ENCODE measurements at places on chromosomes 1 and 21. TPM values are rescaled to one million over a fixed set of nuclear protein-coding genes. Genes with fewer than 3 reads are reported as not detected.

FCGR3A gene
- total RNA-seq, result 6.7 TPM

- H3K36me3 ChIP-seq, result no peaks in the 10 kb centered on the region
- H3K27me3 ChIP-seq, result no peaks in the 10 kb centered on the region
- no peak overlapping the region for H3K27ac ChIP-seq
- H3K4me1 ChIP-seq, result peaks cover 15% of the 10 kb centered on the region
Observed at GRCh38 chr1:55275941-55276341, 60.8 kb upstream of the USP24 start.

BLACAT1 gene
- not detected for total RNA-seq

DNA sequence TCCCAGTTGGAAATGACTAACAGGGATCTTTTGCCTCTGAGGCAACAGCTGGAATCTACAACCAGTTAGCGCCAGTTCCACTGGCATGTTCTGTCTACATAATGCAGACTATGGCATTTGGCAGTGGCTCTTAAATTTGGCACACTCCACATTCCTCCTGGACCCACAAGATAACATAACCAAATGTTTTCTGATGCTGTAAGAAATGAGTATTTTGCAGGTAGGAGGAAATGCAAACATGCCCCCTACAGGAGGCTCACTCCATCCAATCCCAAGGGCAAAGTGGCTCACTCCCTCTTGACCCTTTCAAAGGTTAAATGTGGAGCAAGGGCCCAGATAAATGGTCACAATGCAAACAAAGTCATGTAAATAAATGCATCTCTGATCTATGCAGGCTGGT is 129.2 kb upstream of the PROX1 start:
- no peaks in the 10 kb centered on the region for H3K27me3 ChIP-seq
- no peak overlapping the region for H3K27ac ChIP-seq
- H3K4me3 ChIP-seq, result no peak overlapping the region
- no peaks in the 10 kb centered on the region for H3K36me3 ChIP-seq

- H3K27ac ChIP-seq, result no peak overlapping the region
- DNase-seq, result no peak
- no peaks in the 10 kb centered on the region for H3K4me1 ChIP-seq
- H3K36me3 ChIP-seq, result no peaks in the 10 kb centered on the region
- no peak overlapping the region for H3K4me3 ChIP-seq
Observed at GRCh38 chr1:24855474-24855873, 74.6 kb downstream of the RUNX3 start.

TPTE gene
- not detected for total RNA-seq

DNA sequence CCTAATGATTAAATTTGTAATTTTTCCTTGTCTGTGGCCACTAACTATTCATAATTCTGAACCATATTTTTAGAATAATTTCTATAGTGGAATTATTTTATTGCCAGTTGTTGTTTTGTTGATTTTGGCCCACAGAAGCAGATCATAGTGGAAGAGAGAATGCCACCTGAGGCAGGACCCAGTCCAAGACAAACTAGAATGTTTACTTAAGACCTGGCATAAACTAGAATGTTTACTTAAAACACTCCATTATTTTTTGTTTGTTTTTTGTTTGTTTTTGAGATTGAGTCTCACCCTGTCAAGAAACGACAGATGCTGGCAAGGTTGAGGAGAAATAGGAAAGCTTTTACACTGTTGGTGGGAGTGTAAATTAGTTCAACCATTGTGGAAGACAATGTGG is 310.2 kb downstream of the MRPL39 start:
- H3K27me3 ChIP-seq, result no peaks in the 10 kb centered on the region
- H3K4me1 ChIP-seq, result no peaks in the 10 kb centered on the region
- no peak for DNase-seq
- no peaks in the 10 kb centered on the region for H3K36me3 ChIP-seq
- H3K27ac ChIP-seq, result no peak overlapping the region

- H3K4me3 ChIP-seq, result no peak overlapping the region
- H3K27ac ChIP-seq, result no peak overlapping the region
- H3K27me3 ChIP-seq, result no peaks in the 10 kb centered on the region
- H3K4me1 ChIP-seq, result peaks cover 19% of the 10 kb centered on the region
- peak; percentile 59 for DNase-seq
- H3K36me3 ChIP-seq, result no peaks in the 10 kb centered on the region
Observed at GRCh38 chr1:245051349-245052221, 103.2 kb upstream of the KIF26B start.

TMEM9 gene
- 21.7 TPM for total RNA-seq

LINGO4 gene
- not detected for total RNA-seq

DNA sequence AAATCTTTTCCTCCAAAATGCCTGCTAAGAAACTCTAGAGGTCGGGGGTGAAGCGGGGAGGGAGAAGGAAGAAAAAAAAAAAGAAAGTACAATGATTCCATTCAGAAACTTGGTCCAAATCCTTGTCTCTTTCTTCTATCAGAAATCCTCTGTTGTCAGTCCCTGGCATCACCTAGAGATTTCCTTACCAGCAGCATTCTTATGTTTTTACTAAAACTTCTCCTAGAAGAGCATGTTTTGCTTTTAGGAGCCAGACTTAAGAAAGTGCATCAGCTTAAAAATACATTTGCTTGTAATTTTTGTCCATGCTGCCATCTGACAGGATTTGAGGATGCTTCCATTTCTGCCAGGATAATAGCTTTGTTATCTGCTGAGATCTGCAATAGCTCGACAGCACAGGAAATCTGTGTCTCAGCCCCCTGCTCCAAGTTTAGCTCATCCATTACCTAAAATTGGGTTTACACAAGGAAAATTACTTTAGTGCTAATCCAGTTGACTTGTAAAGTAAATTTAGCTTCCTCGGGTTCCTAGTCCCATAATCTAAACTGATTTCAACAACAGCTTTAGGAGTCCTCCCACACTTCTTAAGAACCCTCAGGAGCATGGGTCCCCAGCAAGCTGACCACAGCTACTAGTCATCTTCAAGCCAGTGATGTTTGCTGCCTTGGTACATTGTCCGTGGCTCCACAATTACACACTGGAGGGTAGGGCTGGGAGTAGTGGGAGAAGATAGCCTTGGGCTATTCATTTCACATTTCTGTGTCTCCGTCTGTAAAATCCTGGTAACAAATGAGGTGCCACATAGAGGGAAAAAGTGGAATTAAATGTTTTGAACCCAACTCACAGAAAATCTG is 92.3 kb upstream of the UBE2U start:
- no peaks in the 10 kb centered on the region for H3K36me3 ChIP-seq
- H3K4me3 ChIP-seq, result no peak overlapping the region
- no peak overlapping the region for H3K27ac ChIP-seq

PTPN14 gene
- 5.5 TPM for total RNA-seq

- H3K4me3 ChIP-seq, result no peak overlapping the region
- no peaks in the 10 kb centered on the region for H3K4me1 ChIP-seq
- no peaks in the 10 kb centered on the region for H3K36me3 ChIP-seq
- no peak overlapping the region for H3K27ac ChIP-seq
- no peak for DNase-seq
- H3K27me3 ChIP-seq, result no peaks in the 10 kb centered on the region
Observed at GRCh38 chr1:150775276-150775675, 9.7 kb upstream of the CTSS start.

GRCh38 chr1:46476673-46477072 is 13.0 kb upstream of the DMBX1 start:
- no peak for DNase-seq
- no peaks in the 10 kb centered on the region for H3K36me3 ChIP-seq
- no peaks in the 10 kb centered on the region for H3K4me1 ChIP-seq

GRCh38 chr1:214864896-214865688 is 217.4 kb upstream of the KCNK2 start:
- H3K27ac ChIP-seq, result no peak overlapping the region
- no peak for DNase-seq
- H3K27me3 ChIP-seq, result no peaks in the 10 kb centered on the region
- no peak overlapping the region for H3K4me3 ChIP-seq

LIN28A gene
- not detected for total RNA-seq

DNA sequence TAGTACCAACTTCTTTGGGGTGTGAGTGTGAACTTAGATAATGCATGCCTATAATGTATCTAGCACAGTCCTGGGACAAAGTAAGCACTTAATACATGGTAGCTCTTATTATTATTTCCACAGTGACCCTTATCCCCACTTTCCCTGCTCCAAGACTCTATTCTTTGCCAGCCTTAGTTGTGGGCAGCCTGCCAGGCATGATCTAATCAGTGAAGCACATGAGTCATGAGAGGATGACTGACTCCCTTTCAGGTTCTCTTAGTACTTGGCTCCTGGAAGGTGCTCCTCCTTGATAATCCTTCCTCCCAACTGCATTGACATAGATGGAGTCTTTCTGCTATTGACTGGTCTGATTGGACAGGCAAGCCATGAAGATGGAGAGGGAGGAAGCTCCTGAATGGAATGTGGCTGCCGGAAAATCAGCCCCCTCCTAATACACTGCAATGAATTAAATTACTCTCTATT is 17.4 kb upstream of the GNG12 start:
- H3K27me3 ChIP-seq, result no peaks in the 10 kb centered on the region
- no peak overlapping the region for H3K27ac ChIP-seq
- no peaks in the 10 kb centered on the region for H3K36me3 ChIP-seq
- no peak overlapping the region for H3K4me3 ChIP-seq

DNA sequence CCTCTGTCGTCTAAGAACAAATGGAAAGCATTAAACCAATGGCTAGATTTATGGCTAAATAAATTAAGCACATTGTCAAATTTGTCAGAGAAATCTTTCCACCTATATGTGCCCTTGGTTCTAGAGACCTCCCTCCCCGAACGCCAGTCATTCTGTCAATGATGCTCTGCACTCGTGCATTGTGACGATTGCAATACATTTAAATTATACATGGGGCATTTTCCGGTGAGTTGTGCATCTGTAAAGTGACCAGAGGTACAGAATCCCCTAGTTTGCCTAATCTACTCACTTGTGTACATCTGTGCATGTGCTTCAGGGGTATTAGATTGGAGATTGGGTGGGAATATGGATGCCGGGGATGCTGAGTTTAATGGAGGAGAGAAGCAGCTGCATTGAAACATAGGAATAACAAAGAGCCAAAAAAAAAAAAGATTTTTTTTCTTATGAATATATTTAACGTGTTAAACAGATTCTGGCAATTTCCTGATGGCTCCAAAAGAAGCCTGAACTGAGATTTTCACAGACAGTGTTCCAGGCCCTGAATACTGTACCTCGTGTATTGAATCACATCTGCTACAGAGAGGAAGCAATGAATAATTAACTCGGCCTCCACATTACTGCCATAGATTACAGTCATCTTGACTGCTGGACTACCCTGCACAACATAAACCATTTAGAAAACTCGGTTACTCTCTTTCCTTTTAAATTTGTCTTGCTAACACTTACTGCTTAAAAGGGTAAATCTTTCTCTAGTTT is 149.0 kb upstream of the C1orf87 start:
- H3K27me3 ChIP-seq, result no peaks in the 10 kb centered on the region
- H3K36me3 ChIP-seq, result no peaks in the 10 kb centered on the region
- no peak overlapping the region for H3K4me3 ChIP-seq
- H3K4me1 ChIP-seq, result no peaks in the 10 kb centered on the region

DNA sequence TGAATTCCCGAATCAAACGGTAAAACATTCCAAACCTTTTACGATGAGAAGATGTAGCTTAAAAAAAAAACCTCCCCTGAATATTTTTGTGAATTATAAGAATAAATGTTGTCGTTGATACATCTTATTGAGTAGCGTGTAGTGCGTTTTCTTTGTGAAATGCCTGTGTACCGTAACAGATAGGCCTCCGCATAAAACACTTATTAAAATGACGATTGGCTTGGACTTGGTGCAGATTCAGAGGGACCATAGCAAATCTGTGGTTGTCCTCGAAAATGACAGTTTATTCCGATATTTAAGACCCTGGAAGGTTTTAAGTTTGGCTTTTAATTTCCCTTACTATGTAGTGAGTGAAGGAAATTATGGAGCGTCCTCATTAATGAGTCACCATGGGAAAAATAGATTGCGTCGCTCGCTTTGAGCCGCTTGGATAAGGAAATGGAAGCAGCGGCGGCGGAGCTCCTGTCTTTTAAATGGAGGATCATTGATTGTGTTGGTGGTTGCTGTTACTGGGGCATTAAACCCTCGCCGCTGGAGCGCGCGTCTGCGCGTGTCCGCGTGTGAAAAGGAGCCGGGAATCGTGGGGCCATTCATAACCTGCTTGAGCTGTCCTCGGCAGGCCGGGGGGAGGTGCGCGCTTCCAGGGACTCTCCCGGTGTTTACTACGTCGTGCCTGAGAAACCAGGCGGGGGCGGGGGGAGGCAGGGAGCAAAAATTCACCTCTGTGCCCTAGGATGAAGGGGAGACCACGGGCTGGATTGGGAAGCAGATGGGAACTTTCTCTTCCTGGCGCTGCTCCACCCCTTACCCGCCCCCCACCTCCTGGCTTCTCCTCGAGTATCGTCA is 1.6 kb downstream of the SPEN start:
- DNase-seq, result peak; percentile 86
- peak overlapping the region; percentile 99 for H3K27ac ChIP-seq
- no peaks in the 10 kb centered on the region for H3K27me3 ChIP-seq
- H3K36me3 ChIP-seq, result no peaks in the 10 kb centered on the region

- peak overlapping the region; percentile 67 for H3K27ac ChIP-seq
- no peak overlapping the region for H3K4me3 ChIP-seq
- DNase-seq, result peak; percentile 74
- peaks cover 23% of the 10 kb centered on the region for H3K4me1 ChIP-seq
- no peaks in the 10 kb centered on the region for H3K36me3 ChIP-seq
Observed at GRCh38 chr1:40922969-40923368, 56.5 kb upstream of the CTPS1 start.

- H3K27ac ChIP-seq, result peak overlapping the region; percentile 19
- DNase-seq, result no peak
- no peaks in the 10 kb centered on the region for H3K4me1 ChIP-seq
- no peak overlapping the region for H3K4me3 ChIP-seq
- H3K27me3 ChIP-seq, result no peaks in the 10 kb centered on the region
- H3K36me3 ChIP-seq, result no peaks in the 10 kb centered on the region
Observed at GRCh38 chr1:201605385-201606010, 66.6 kb downstream of the NAV1 start.

SLC16A4 gene
- total RNA-seq, result 1.2 TPM

RNF187 gene
- 16.2 TPM for total RNA-seq

- no peak for DNase-seq
- H3K4me1 ChIP-seq, result no peaks in the 10 kb centered on the region
- no peak overlapping the region for H3K4me3 ChIP-seq
- no peaks in the 10 kb centered on the region for H3K27me3 ChIP-seq
Observed at GRCh38 chr1:162270016-162270770, 106.5 kb downstream of the SPATA46 start.

STIL gene
- 7.2 TPM for total RNA-seq

DNA sequence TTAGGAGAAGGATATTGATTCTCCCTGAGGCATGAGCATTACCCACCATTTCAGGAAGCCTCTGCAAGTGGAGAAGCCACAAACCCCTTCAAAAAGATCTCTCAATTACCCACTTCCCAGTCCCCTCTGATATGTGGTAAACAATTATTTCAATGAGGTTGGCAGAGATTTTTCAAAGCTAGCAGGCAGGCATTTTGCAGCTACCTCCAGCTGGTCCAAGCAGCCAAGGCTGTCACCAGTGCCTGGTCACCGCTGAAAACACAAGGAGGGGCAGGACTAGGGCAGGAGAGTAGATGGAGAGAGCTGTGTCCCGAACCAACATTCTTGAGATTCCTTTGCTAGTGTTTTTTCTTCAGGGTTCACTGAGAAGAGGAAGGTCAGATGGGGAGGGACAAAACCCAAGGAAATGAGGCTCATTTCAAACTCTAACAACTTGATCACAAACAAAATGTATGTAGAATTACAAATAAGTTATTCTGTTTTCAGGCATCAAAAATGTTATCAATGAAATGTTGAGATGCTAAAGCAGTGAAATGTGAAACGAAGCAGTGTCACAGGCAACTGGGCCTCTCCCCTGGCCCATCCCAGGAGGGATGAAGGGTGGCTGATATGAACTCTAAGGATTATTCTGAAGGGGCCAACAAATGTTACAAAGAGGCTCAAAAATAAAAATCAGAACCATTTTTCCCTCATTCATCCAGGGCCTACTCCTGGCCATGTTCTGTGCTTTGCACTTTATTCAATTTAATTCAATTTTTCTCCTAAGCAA is 22.3 kb downstream of the APP start:
- H3K4me3 ChIP-seq, result no peak overlapping the region
- no peak for DNase-seq
- peak overlapping the region; percentile 55 for H3K27ac ChIP-seq
- peaks cover 56% of the 10 kb centered on the region for H3K4me1 ChIP-seq

All from stomach (tissue), 19 donors.